MG63 (cell line): ENCODE measurements at places on chromosomes 2 and 18. TPM values are rescaled to one million over a fixed set of nuclear protein-coding genes. Genes with fewer than 3 reads are reported as not detected.

GRCh38 chr2:101684313-101684712 lies 13.2 kb upstream of the MAP4K4 start:
- DNase-seq = no peak

DNA sequence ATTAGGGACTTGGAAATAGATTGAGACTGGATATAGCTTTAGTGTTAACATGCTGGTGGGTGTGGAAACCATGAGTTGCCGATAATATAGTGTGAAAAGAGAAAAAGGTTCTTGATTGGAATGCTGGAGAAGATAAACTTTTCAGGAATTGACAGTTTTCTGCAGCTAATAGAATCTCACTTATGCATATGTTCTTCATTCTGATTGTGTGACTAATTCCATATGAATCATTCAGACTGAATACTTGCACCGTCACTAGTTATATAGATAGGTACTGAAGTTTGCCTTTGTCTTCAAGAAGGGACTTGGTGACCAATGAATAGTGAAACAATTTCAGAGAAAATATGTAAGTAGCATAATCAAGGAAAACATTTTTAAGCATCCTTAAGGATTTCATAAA lies 225.7 kb upstream of the FOSL2 start:
- DNase-seq = no peak

DNA sequence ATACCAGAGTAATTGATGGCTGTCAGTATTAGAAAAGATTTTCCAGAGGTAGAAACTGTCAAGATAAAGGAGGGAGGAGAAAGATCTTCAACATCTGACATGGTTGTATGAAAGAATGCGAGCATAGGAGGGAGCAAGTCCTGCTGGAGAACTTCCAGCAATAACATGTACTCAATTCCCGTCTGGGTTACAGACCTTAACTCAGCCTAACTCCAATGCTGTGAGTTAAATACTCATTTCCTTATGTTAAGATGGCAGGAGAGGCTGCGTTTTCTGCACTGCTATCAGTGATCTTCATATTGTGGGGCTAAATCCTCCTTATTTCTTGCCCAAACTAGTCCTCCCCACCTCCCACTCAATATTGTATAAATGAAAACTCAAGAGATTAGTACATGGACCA lies 6.7 kb upstream of the CERS6 start:
- no peak for DNase-seq

DNA sequence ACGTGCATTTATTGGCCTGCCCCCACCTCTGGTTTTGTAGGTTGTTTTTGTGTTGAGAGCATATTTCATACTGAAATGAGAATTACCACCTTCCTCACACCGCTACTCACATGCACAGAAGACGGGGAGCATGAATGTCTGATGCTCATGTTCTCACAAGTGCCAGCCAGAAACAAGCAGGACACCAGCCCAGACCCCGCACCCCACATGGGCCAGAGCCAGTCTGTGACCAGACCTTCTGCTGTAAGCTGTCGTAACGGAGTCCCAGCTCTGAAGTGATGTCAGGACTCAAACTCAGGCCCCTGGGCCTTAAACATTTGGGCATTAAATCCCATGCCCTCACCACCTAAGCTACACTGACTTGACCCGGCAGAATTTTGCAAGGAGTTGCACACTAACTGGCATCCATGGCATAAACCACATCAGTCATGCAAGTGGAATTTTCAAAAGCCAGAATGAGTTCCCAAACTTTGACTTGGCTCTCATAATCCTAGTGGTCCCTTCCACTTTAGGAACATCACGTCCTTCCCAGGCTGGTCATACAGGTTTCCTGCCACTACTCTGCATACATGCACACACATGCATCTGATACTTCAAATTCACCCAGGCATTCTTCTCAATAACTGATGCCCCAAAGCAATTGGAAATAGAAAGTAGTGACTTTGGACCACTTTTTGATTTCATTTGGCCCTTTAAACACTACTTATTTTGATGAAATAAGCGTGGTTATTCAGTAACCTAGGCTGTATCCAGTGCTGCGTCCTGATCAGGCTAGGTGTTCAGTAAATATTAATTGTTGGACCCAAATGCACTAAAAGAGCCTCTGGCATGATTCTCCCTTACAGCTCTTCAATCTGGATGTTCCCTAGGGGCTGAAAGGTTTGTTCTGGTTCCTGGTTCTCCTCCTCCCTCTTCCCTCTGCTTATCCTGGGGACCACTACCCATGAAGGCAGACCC lies 223.1 kb upstream of the ID2 start:
- no peak for DNase-seq

DNA sequence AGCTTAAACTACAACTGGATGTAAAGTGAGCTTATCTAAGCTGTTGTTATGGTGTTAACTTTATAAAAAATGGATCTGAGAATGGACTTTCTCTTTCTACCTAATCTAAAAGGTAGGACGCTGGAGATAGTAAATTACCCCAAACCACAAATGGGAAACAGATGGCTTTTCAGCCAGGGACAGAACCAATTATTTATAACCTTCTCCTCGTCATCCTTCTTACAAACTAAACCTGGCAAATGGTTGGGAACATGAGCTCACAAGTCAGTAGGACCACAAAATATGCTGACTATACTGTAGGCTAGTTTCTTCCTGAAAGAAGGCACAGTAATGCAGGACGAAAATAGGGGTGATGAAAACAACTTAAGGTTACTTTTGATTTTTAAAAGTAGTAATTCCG lies 32.7 kb upstream of the ZDBF2 start:
- DNase-seq = no peak

- no peak for DNase-seq
These were observed 621.4 kb downstream of the NYAP2 start for GRCh38 chr2:226020956-226021355.

GRCh38 chr2:98839292-98839691 lies 96.7 kb downstream of the CRACDL start:
- DNase-seq = no peak

- no peak for DNase-seq
These were observed 8.6 kb downstream of the AGFG1 start for GRCh38 chr2:227480528-227480927.

DNA sequence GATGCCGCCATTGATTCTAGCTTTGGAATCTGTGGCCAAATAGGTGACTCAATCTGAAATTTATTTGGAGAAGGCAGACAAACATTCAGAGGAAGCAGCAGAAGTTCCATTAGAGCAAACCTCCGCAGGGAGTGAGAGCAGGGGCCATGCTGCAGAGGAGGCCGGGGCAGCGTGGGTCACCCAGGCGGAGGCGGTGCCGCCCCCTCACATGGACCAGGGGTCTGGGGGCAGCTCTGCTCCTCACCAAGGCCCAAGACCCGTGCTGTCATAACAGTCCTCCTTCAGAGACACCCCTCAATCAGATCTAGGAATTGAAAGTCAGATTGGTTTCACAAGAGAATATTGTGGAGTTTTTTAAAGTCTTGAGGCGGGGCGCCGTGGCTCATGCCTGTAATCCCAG lies 92.4 kb downstream of the GBX2 start:
- no peak for DNase-seq

AQP12A gene
- total RNA-seq = not detected in 2 replicates

SULT1C3 gene
- total RNA-seq = not detected in 2 replicates

POTEJ gene
- not detected in 2 replicates for total RNA-seq

UGT1A4 gene
- not detected in 2 replicates for total RNA-seq

MAB21L4 gene
- total RNA-seq = not detected in 2 replicates
